A673 (cell line): ENCODE measurements at places on chromosomes 12 and 14.
A peak's percentile ranks its signal among the peaks of the same experiment; 100 is the strongest.

DNA sequence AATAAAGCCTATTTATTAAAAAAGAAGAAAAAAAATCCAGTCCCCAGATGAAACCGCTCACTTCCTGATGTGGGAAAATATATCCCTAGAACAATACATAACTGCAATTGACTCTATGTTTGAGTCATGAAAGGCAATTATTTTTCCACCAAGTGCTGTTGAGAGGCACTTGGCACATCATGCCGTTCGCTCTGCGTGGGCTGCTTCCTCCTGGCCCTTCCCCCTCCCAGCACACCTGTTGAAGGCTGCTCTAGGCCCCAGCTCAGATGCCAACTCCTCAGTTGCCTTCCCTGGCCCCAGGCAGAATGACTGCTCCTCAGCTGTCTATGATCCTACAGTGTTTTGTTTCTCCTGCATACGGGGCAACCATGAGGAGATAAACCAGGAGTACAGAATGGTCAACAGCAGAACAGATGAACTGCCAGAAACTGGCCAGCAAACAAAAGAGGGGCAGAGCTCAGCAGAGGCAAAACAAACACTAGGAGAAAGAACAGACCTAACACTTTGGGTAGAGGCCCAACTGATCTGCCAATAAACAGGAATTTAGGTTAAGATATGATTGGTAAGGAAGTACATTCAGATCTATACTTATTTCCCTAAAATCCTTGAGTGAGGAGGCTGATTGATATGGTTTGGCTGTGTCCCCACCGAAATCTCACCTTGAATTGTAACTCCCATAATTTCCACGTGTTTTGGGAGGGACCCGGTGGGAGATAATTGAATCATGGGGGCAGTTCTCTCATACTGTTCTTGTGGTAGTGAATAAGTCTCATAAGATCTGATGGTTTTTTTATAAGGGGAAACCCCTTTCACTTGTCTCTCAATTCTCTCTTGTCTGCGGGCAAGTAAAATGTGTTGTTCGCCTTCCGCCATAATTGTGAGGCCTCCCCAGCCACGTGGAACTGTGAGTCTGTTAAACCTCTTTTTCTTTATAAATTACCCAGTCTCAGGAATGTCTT lies 58.6 kb downstream of the SLC38A1 start:
- peak; percentile 32 for DNase-seq

DNA sequence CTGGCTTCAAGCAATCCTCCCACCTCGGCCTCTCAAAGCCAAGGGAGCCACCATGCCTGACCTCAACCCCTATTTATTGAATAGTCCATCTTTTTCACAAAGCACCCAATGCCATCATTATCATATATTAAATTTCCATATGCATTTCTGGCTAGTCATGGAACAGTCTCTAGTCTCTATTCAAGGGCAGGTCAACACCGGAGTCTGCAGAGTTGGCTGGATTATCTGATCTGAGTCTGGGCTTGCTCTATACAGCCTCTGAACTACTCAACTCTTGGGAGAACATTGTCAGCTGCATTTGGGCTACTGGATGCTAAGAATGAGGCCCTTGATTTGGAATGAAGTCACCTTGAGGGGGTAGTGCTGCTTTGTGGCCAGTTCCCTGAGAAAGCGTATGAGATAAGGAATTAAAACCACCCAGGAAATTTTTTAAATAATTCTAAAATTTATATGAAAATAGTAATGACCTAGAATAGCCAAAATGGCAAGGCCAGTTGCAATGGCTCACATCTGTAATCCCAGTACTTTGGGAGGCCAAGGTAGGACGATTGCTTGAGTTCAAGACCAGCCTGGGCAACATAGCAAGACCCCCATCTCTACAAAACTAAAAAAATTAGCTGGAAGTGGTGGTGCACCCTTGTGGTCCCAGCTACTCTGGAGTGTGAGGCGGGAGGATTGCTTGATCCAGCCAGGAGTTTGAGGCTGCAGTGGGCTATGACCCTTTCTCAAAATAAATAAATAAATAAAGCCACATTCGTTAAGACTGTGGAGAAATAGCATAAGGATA lies 6.9 kb upstream of the NAA25 start:
- DNase-seq, result no peak

GRCh38 chr14:49954171-49954631 lies 61.3 kb downstream of the ARF6 start:
- no peak for DNase-seq

DNA sequence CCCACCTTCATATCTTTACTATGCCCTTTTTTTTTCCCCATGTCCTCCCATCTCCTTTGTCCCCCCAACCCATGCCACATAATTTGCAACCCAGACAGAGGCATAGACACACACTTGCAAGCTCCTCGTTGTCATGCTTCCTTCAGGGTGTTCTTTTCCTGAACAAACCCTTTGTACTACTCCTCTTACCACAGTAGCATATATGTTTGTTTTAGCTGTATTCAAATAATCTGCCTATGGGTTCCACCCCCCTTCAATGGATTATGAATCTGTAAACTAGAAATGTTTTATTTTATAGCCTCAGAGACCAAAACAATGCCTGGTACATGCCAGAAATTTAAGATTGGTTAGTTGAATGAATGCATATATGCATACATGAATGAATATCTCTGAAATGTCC lies 307.1 kb upstream of the E2F7 start:
- no peak for DNase-seq

DNA sequence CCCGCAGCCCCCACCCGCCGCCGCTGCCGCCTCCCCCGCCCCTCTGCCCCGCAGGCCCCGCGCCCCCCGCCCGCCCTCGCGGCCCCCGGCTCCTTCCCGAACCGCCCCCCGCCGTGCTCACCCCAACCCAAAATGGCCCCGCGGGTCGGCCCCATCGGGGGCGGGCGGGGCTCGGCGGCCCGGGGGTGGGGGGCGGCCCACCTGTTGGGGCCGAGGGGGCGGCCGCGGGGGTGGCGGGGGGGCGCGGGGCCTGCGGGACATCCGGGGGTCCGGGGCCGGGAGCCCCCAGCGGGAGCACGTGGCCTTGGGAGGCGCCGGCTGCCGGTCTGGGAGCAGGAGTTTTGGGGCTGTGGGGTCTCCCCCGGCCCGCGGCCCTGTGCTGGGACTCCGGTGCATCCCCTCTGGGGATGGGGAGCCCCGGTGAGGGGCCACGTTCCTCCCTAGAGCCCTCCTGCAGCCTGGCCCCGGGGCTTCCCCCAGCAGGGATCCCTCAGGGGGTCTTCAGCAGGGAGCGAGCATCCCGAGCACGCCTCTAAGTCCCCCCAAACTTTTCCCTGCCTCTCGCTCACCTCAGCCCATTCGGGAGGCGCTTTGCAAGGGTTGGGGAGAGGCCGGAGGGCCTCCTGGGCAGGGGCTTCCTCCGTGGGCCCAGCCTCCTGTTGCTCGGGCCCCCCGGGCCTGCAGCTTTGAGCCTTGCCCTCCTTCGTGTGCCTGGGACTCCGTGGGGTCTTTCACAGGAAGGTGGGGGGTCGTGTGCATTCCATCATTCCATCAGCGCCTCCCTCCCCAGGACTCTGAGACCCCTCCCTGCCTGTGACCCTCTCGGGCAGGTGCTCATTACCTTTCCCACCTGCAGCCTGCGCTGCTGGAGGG lies 710 bp downstream of the MTA1 start:
- DNase-seq, result no peak

DNA sequence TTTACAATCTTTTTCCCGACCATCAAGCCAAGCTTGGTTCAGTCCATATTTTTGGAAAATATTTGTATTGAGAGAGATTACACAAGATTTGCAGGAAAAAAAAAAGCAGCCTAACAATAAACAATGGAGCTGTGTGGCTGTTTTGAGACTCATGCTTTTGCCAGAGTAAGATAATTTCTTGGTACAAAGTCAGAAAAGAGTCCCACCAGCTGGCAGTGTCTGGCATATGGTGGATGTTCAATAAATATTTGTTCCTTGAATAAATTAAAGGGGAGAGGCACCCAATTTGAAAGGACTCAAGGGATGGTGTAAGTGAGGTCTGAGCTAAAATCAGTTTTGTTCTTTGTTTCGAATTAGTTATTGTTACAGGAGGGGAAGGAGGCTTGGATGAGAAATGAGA lies 78.1 kb upstream of the RPH3A start:
- DNase-seq, result no peak

DNA sequence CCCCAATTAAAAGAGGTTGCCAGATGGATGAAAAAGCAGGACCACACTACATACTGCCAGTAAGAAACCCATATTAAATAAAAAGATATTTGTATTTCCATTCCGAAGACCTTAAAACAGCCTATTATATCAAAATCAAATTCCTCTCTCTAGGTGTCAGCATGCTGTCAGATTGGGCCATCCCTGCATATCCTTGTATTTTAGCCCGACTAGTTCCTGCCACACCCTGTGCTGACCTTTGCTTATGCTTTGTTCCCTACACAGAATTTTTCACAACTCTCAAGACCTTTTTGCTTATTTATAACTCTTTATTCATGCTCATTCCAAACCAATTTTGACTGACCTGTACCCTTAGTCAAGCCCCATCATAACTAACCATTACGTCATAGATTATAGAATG lies 12.8 kb downstream of the GSKIP start:
- DNase-seq, result no peak

- DNase-seq, result no peak
These were observed 82.6 kb downstream of the CCDC92 start for GRCh38 chr12:123889848-123890535.

GRCh38 chr12:119710374-119710964 lies 42.5 kb downstream of the PRKAB1 start:
- no peak for DNase-seq

DNA sequence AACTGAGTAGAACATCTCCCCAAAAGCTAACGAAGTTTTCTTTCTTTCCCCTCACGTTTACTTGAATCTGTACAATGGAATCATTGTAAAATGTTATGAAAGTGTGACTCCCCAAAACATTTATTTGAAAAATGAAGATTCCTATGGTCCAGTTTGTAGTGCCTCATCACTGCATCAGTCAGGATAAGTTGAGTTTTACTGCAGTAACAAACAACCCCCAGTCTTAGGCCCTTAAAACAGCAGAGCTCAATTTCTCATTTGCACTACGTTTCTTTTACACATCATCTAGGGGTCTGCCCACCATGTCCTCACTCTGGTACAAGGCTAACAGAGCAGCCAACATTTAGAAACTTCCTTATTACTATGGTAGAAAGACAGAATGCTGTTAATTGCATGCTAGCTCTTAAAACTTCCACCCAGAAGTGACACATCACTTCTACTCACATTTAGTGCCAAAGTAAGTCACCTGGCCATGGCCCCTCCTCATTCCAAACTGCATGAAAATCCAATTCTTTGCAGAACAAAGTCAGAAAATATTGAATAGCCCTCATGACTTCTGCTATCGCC lies 546.4 kb downstream of the MED13L start:
- DNase-seq, result no peak

- DNase-seq, result no peak
These were observed 170.6 kb downstream of the PIWIL1 start for GRCh38 chr12:130508318-130508717.

GRCh38 chr12:32596030-32596429 lies 83.1 kb upstream of the DNM1L start:
- no peak for DNase-seq

GRCh38 chr12:100579844-100580243 lies 6.4 kb downstream of the GAS2L3 start:
- no peak for DNase-seq

- DNase-seq, result no peak
These were observed 4.7 kb downstream of the GLTP start for GRCh38 chr12:109875572-109876131.

DNA sequence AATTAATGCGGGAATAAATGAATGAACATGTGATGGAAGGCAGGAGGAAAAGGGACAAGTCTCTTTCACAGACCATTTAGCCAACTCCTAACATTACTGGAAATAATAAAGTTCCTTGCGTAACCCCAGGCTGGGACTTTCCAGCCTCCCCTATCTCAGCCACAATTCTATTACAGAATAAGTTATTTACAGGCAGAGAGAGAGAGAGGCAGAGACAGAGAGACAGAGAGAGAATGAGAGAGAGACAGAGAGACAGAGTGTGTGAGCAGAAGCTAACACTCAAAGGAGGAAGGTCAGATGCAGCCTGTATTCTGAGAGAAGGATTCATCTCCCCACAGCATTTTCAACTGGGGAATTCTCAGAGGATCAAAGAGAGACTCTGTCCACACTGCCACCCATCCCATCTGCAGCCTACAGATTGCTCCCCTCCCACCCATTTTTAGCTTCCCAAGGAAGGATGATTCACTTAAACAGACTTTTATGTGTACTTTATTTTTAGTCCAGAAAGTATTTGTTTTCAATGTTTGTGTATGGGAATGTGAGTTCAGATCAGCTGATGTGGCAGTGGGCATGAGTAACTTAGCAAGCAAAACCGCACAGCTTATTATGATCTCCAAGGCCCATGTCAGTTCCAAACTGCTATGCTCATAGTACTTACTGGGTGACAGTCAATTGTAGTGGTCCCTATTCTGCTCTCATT lies 165.7 kb downstream of the CAND1 start:
- DNase-seq, result no peak

DNA sequence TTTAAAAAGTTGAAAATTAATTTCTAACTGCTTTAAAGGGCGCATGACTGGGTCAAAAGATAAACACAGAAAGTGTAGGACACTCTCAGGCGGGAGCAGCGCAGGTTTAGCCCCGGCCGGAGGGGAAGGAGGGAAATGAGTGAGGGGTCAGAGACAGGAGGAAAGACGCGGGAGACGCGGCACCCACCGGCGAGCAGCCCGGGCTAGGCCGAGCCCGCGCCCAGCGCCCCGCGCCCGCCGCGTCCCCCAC lies 591 bp downstream of the GXYLT1 start:
- DNase-seq, result peak; percentile 35

- DNase-seq, result no peak
These were observed 4.3 kb downstream of the MFAP5 start for GRCh38 chr12:8658346-8658745.

DNA sequence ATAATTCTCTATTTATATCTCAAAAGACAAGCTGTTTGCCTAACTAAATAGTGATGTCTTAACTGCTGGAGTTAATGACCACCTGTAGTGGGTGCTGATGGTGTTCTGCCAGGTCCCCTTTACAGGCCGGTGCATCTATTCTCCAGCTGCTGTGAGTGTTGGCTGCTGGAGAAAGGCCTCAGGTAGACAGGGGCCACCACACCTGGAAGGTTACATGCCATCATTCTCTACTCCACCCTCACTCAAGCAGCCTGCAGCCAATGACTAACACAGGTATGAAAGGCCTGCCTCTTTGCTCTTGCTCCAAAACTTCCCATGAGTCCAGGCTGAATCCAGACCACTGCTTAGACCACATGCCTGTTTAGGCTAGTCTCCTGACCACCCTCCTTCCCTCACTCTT lies 73.9 kb downstream of the RPS6KA5 start:
- no peak for DNase-seq
